ENCODE measurements at places on chromosomes 13 and 19. TPM values are rescaled to one million over a fixed set of nuclear protein-coding genes. Genes with fewer than 3 reads are reported as not detected.

CRLF1 gene
- 21.4 TPM for total RNA-seq

THAP8 gene
- 4.0 TPM for total RNA-seq

UBXN6 gene
- 127 TPM for total RNA-seq

APOC4 gene
- not detected for total RNA-seq

DPF1 gene
- total RNA-seq: 0.40 TPM

SYCN gene
- total RNA-seq: not detected

PTGIR gene
- 3.0 TPM for total RNA-seq

LRRC63 gene
- 0.17 TPM for total RNA-seq

IGSF23 gene
- not detected for total RNA-seq

NCR1 gene
- 0.27 TPM for total RNA-seq

EFNA2 gene
- total RNA-seq: not detected

SIGLEC8 gene
- 0.15 TPM for total RNA-seq

CBY2 gene
- total RNA-seq: not detected

HMGB1 gene
- total RNA-seq: 180 TPM

CD79A gene
- total RNA-seq: not detected

ZNF563 gene
- total RNA-seq: 3.7 TPM

FGF22 gene
- total RNA-seq: not detected

YIF1B gene
- 33.8 TPM for total RNA-seq

RDH8 gene
- not detected for total RNA-seq

KCNN1 gene
- not detected for total RNA-seq

EPSTI1 gene
- 3.0 TPM for total RNA-seq

CAPN12 gene
- total RNA-seq: not detected

JSRP1 gene
- not detected for total RNA-seq

PNMA8B gene
- total RNA-seq: 0.89 TPM

TMEM238 gene
- 0.25 TPM for total RNA-seq

ATP8B3 gene
- total RNA-seq: 0.89 TPM

CYP2A7 gene
- not detected for total RNA-seq

SCN1B gene
- total RNA-seq: 45.7 TPM

SPACA4 gene
- total RNA-seq: not detected

HSD17B14 gene
- 1.2 TPM for total RNA-seq

CERS4 gene
- total RNA-seq: 20.9 TPM

TEX29 gene
- total RNA-seq: 0.32 TPM

CEACAM3 gene
- total RNA-seq: 0.32 TPM

TEKTIP1 gene
- total RNA-seq: 0.40 TPM

IGFL3 gene
- total RNA-seq: not detected

ADGRE3 gene
- not detected for total RNA-seq

HCST gene
- total RNA-seq: 7.1 TPM

SLITRK5 gene
- 0.02 TPM for total RNA-seq

KLF12 gene
- 17.4 TPM for total RNA-seq

OR7D2 gene
- total RNA-seq: 0.07 TPM
